NCI-H526 (cell line): ENCODE measurements at places on chromosomes 1 and 21.
A peak's percentile ranks its signal among the peaks of the same experiment; 100 is the strongest.

GRCh38 chr1:29333008-29333407, 96.7 kb downstream of the PTPRU start:
- DNase-seq, result no peak

GRCh38 chr1:114691061-114691460, 4.3 kb downstream of the AMPD1 start:
- no peak for DNase-seq

DNA sequence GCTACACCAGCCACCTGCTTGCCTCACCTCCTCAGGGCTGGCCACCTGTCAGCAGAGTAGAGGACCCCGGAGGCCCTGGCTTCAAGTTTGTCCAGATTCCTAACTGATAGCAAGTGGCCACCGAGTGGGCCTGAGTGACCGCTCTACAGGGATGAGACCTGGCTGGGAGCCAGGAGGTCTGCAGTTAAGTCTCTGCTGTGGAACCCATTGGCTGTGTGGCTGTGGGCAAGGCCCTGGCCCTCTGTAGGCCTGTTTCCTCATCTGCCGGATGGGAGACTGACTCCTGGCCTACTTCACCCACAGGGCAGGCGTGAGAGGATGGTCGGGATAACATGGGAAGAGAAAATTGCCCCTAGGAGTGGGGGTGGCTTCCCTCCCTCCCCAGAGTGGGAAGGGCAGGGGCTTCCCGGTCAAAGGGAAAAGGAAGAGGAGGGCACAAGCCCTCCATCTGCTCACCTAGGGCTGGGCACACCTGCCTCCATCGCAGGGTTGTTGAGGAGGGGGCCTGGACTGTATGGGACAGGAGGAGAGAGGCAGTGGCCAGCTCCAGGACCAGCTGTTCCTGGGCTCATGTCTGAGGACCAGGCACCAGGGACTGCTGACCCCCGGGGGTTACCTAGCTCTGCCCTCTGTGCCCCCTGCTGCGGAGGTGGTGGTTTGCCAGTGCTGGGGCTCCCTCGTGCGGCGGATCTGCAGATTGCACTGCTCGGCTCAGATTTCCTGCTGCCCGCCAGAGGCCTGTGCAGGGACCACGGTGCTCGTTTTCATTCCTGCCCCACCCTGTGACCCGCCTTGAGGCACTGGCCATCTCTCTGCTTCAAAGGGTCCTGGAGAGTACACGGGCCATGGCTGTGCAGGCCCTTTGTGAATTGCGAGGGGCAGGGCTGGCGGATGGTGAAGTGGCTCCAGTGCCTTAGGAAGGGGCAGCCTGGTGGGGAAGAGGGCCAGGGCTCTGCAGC, 9.1 kb upstream of the MTFR1L start:
- DNase-seq, result no peak

DNA sequence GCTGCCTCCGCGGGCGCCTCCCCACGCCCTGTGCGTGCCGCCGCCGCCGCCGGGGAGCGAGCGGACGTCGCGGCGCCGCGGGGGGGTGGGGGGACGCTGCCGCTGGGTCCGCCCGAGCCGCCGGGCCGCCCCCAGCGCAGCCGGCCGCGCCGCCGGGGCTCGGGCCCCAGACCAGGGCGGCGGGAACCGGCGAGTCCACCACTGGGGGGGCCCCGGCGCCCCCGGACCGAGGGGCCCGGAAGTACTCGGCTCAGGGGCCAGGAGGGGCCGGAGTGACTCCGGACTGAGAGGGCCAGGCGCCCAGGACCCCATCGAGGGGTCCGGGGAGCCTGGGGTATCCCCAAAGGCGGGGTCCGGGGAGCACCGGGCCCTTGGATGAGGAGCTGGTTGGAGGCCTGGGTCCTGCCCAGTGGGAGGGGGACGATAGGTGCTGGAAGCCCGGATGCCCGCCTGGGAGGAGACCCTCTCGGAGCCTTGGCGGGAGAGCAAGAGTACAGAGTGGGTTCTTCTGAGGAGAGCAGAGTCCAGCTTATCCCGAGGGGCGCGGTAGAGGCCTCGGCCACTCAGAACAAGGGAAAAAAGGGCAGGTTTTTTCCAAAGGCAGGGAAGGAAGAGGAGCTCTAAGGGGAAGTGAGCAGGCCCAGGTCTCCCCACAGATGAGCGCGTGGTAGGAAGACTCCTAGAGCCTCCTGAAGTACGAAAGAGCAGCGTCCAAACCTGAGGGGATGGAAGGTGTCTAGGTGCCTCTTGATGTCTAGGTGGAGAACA, 556 bp downstream of the GMEB1 start:
- no peak for DNase-seq

- peak; percentile 8 for DNase-seq
These were observed 993.8 kb upstream of the NCAM2 start for GRCh38 chr21:20004367-20004766.
